ENCODE measurements at places on chromosomes 11 and 22.

- DNase-seq, result no peak
Measured at GRCh38 chr11:104159356-104159755, 4.6 kb downstream of the PDGFD start.

DNA sequence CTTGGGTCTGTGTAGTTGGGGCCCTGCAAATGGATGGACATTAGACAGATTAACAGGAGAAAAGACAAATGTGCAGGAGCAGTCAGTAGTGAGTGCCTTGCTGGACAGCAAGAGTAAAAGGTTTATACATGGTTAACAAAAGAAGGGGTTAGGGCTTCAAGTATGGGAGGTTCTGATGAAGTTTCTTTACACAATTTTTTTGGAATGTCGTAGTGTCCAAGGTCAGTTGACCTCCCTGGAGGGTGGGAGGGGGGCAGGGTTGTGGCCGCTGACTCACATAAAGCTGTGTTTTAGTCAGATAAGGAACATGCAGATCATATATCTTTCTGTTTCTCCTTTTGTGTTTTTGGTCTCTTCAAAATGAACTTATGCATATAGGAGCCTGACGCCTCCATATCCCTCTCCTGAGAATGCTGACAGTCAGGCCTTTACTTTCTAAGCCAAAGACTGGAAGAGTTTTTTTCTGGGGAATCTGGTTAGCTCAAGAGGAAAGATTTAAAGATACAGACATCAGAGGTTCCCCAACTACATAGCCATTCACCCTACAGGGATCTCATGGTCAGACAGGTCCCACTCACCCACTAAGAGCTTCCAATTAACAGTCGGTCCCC lies 134.3 kb downstream of the NECTIN1 start:
- no peak for DNase-seq

DNA sequence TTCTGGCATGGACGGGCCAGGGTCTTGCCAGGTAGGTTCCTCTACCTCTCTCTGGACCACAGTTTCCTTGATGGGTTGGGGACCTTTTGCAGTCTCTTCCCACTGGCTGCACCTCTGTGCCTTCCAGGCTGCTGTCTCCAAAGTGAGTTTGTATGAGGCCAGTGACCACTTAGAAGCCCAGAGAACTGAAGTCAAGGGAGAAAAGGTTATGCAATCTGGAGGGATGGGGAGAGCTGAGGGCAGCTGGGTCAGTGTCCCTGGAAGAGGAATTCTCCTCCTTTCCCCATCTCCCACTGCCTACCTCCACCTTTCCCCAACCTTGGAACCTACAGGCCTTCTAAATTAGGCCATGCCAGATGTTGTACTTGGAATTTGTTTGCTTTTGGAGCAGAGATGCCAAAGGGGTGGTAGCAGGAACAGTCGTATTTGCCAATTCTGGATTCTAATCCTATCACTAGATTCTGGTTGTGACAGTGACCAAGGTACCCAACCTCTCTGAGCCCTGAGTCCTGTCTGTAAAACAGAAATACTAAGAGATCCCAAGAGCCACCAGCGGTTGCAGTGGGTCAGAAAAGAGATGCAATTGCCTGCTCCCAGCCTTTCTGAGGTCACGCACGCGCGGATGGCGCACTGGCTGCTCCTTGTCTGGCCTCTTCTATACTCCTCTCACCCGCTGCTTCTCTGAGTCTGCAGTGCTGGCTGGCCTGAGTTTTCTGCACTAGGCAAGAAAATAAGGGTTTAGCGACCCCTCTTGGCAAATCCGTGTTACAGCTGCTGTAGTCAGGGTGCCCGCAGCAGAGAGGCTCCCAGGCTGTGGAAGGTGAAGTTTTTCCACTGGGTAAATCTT lies 10.7 kb upstream of the ACCSL start:
- DNase-seq, result peak; percentile 54

GRCh38 chr22:35442471-35442870 lies 42.5 kb downstream of the MCM5 start:
- no peak for DNase-seq

DNA sequence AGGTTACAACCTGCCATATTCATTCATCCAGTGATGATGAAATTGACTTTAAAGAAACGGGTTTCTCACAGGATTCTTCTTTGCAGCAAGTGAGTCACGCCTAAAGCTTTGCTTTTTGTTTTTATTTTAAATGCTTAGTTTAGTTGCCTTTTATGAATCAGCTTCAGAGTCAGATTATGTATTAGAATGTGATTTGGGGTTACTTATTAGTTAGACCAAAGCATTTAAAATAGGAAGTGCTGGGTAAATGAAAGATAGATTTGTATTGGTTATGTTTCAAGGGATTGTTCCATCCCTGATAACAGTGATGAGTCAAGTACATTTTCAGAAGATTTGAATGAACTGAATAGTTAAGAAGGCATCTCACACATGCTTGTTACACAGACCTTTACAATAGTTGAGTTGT lies 101.3 kb upstream of the GAL start:
- DNase-seq, result no peak

- DNase-seq, result no peak
Measured at GRCh38 chr11:129739339-129739738, 76.3 kb upstream of the TMEM45B start.

DNA sequence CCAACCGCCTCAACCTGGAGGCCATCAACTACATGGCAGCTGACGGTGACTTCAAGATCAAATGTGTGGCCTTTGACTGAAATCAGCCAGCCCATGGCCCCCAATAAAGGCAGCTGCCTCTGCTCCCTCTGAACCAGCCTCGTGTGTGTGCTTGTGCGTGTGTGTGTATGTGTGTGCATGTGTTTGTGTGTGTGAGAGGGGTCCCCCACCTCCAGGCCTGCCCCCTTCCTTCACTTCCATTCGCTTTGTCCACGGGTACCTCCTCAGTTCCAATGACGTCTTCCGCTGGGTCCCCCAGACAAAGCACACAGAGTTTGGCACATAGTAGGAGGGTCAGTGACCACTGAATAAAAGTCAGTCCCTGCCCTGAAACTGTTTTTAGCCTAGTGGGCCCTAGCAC lies 4.2 kb downstream of the LGALS1 start:
- no peak for DNase-seq

GRCh38 chr11:71999798-72000197 lies 1.1 kb downstream of the IL18BP start:
- DNase-seq, result no peak

GRCh38 chr11:109734566-109734965 lies 312.6 kb downstream of the C11orf87 start:
- peak; percentile 36 for DNase-seq

- DNase-seq, result no peak
Measured at GRCh38 chr11:16800382-16800781, 61.9 kb downstream of the C11orf58 start.

DNA sequence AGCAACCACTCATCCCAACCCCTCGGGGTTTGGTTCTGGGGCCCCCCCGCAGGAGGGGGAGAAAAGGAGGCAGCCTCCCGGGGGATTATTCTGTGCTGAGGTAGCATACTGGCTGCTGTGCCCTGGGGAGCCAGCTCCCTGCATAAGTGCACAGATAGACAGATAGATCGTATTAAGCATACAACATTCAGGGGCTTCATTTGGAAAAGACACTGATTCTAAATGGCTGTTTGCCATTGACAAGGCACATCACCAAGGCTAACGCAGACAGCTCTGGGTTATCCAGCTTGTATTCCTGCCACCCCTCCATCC lies 547.9 kb downstream of the BUD13 start:
- no peak for DNase-seq

Measured in fibroblast of skin of left biceps (primary cell).